ENCODE measurements at places on chromosomes 2 and 18.

DNA sequence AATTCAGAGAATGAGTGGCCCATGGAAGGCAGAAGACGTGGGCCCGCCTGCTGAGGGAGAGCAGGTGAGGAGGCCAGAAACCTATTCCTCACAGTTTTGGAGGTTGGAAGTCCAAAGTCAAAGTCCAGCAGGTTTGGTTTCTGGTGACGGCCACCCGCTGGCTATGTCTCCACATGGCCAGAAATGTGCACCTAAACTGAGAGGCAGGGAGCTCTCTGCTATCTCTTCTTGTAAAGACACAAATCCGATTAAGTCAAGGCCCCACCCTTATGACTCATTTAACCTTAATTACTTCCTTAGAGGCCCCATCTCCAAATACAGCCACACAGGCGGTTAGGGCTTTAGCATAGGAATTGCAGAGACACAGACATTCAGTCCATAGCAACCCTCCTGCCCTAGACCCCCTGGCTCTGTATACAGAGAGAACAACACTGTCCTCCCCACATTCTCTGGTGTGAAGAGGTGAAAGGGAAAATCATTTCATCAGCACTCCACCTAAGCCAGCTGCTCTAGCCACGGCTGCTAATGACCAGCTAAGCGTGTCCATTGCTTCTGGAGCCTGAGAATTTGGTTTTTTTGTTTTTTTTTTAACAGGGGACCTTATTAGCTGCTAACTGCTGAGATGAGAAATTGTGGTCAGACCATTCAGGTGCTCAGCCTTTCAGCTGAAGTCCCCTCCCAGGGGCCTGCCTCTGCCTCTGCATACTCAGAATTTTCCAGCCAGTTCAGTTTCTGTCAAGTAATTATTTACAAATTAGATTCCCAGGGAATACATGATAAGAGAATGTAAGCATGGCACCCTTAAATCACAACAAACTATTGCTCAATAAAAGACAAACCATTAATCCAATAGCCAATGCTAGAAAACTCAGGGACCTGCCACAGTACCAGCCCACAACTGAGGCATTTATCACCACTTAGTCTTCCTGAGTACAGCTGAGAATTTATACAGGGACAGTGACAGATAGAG, 368.7 kb upstream of the ID2 start:
- peak; percentile 20 for DNase-seq

GRCh38 chr2:8485736-8486135, 196.1 kb upstream of the ID2 start:
- no peak for DNase-seq

DNA sequence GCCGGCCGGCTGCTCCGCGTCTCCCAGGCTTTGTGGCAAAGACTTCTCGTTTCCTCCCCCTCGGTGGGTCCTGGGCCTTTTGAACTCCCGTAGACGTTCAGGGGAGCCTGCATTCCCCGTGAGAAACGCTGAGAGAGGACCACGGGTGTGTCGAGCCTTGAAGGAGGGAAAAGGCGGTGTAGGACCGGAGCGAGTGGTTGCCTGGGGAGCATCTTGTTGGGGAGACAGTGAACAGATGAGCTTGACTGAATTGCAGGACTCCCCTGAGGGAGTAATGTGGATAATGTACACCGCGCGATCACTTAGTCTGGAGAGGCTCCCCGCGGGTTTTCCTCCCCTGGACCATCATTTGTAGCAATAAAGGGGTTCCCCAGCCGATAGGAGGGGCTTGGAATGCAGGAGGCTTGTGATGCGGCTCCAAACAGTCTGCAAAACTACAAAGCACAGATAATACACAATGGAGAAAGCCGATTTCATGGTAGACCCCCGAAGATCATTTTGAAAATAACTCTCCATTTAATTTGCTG, 769 bp downstream of the ALMS1 start:
- no peak for DNase-seq

- peak; percentile 41 for DNase-seq
These were observed 128.8 kb upstream of the TTC39C start for GRCh38 chr18:23885750-23886149.

DNA sequence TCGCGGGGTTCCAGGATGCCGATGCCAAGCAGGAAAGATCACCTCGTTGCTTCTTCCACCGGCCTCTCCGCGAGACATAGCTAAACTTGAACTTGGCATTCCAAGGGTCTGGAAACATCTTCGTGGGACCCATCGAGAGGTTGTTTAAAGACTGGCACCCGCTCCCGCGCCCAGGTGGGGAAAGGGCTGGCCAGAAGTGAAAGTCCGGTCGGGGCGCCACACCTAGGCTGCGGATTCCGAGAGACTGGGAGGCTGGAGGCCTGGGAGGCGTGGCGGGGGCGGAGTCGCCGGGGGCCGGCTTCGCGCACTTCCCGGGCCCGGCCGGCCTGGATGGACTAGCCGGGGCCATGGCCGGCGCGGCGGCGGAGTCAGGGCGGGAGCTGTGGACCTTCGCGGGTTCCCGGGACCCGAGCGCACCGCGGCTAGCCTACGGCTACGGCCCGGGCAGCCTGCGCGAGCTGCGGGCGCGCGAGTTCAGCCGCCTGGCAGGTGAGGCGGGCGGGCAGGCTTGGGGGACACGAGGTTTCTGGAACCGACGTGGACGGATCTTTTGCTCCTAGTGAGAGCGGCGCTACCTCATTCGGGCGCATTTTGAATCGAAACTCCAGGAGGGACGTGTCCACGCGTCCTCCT, at the start of gene MOCOS:
MOCOS (plus strand) TSS at position 305 of the 633 bp plus-strand sequence; CDS start at position 348, 43 bp downstream.
- DNase-seq, result peak; percentile 30

All from CD4-positive, alpha-beta memory T cell (primary cell).